ENCODE measurements at places on chromosomes 3 and 15.

- DNase-seq, result no peak
These were observed 18.3 kb upstream of the RFX7 start for GRCh38 chr15:56261854-56262509.

GRCh38 chr3:25257026-25257425, 171.0 kb upstream of the RARB start:
- DNase-seq, result no peak

DNA sequence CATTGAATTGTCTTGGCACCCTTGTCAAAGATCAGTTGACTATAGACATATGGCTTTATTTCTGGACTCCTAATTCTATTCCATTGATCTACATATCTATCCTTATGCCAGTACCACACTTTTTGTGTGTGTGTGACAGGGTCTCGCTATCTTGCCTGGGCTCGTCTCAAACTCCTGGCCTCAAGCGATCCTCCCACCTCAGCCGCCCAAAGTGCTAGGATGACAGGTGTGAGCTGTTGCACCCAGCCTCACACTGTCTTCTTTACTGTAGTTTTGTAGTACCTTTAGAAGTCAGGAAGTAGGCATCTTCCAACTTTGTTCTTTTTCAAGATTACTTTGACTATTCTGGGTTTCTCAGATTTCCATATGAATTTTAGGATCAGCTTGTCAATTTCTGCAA, 24.3 kb downstream of the CDAN1 start:
- DNase-seq, result no peak

- no peak for DNase-seq
These were observed 8.6 kb downstream of the GPX1 start for GRCh38 chr3:49349348-49350114.

DNA sequence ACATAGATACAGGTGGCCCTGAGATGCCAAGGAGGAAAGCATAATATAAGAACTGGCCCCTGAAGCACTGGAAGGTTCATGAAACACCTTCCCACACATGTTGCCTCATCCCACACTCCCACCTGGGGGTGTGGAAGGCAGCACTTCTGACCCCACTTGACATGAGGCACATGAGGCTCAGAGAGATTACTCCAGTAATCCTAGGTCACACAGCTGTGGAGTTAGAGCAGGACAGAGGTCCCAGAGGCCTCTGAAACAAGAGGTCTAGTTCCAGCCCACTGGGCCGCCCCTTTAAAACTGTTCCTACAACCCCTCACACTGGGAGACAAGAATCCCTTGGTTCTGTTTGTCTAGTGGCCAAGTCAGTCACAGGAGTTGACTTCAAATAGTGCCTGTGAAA, 7.2 kb downstream of the SSUH2 start:
- DNase-seq, result no peak

DNA sequence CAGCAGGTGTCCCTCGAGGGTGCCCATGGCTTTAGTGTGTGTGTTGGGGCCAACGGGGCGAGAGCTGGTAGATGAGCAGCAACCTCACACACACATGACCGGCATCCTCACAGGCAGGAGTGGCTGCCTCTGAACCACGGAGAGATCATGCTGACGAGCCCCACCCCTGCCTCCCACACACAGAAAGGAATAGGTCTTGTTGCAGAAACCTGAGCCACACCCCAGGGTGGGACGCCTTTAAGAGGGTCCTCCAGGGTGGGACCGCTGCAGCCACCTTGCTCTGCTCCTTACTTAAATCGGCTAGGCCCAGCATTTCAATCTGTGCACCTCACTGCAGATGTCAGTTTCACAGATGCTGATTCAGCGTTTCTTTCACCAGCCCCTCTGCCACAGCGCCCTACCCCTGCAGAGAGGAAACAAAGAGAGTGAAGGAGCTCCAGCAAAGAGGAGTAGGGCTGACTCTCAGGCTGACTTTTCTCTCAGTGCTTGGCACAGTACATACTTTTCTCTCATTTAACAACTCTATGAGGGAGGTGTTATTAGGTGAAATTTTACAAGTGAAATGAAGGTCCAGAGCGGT, 61.2 kb upstream of the EPHB3 start:
- peak; percentile 71 for DNase-seq

GRCh38 chr15:72724028-72724427, 38.0 kb downstream of the BBS4 start:
- no peak for DNase-seq

- DNase-seq, result no peak
These were observed 96.4 kb downstream of the FNDC3B start for GRCh38 chr3:172135820-172136219.

DNA sequence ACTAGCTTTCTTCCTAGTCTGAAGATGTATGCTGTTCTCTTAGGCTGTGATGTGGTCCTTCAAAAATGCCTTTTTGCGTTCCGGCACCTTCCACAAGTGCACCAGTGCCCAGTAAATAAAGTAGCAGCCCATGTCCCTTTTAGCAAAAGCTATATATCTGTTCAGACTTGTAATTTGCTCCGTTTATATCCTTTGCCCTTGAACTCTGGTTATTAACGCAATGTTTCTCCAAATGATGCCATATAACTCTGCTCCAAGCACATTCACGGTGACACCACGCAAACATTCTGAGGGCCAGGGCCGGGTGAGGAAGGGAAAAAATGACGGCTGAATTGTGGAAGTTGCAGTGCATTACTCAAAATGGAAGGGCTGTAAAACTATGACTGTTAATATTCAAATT, 1001.1 kb upstream of the NR2F2 start:
- DNase-seq, result no peak

DNA sequence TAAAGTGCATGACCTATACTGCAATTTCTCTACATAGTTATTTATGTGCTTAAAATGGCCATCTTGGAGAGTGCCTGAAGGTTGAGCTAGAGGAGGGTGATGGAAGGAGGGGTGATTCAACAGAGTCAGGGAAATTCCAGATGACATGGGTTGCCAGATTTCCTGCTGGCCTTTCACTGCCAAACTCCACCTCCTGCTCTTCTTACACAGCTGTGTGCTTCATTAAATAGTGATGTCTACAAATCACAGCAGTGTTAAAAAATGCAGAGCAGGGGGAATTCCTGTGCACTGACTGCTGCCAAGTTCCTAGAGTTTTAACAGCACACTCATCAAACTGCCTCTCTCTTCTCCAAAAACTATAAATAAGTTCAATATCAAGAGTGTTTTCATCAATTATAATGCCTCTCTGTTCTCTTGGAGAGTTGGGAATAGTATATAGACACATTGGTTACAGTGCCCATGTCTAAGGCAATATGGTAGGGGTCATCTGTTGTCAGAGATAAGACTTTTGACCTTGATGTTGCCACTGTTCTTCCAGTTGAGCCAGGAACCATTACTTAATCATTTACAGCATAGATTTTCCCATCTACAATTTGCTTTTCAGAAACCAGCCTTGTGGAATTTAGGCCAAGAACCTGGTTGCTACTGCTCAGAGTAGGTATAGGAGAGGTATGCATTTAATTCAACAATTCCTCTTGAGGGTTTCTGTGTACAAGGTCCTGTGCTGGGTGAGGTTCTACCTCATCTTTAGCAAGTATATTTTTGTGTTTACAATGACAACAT, 79.6 kb downstream of the TP63 start:
- DNase-seq, result peak; percentile 78

- no peak for DNase-seq
These were observed 80.1 kb upstream of the ARL6 start for GRCh38 chr3:97684490-97684889.

- peak; percentile 23 for DNase-seq
These were observed 73.4 kb downstream of the CCK start for GRCh38 chr3:42192334-42193200.

DNA sequence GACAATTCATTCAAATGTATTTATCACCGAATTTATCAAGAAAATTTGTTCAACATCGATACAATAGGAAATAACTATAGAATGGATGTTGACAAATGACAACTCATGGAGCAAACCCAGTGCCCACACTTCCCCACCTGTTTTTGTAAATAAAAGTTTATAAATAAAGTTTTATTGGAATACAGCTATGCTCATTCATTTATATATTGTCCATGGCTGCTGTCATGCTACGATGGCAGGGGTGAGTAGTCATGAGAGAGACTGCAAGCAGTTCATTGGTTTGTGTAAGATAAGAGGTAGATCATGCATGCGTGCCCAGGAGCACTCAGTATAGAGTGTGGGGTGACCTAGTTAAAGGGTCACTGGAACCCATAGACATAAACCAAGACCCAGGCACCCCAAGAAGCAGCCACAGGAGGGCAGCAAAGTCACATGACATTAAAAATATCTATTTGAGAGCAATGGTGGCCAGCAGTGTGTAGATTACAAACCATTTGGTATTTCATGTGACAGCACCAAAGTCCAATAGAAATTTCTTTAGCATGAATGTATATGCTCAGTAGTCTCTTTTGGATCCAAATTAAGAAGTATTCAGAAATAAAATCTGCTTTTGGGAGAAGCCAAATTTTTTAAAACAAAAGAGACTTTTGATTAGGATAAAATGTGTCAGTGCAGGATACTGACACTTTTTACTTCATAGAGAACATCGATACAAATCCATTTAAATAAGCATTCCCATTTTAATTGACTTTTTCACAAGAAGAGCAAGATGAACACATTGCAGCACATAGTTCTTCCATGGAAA, 794.8 kb downstream of the MCTP2 start:
- peak; percentile 70 for DNase-seq

- no peak for DNase-seq
These were observed 1239.2 kb downstream of the NSUN3 start for GRCh38 chr3:95302044-95302443.

DNA sequence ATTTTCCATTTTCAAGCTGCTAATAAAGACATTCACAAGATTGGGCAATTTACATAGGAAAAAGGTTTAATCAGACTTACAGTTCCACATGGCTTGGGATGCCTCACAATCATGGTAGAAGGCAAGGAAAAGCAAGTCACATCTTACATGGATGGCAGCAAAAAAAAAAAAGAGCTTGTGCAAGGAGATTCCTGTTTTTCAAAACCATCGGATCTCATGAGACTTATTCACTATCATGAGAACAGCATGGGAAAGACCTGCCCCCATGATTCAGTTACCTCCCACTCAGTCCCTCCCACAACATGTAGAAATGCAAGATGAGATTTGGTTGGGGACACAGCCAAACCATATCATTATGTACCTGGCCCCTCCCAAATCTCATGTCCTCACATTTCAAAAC, 202.0 kb downstream of the FNDC3B start:
- no peak for DNase-seq

DNA sequence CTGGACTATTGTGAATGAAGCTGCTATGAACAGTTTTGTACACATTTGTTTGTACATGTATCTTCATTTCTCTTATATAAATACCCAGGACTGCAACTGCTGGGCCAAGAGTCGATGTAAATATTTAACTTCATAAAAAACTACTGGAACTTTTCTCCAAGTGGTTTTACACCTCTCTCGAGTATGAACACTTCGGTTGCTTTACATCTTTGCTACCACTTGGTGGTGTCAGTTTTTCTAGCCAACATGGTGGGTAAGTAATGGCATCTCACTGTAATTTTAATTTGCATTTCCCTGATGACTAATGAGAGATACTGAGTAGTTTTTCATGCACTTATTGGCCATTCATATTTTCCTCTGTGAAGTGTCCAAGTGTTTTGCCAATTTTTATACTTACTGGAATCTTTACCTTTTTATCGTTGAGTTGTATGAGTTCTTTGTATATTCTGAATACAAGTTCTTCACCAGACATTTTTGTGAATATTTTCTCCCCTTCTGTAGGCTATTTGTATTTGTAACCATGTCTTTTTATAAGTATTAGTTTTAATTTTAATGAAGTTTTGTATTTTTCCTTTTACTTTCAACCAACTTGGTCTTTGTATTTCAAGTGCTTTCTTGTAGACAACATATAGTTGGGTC, 44.4 kb downstream of the PCOLCE2 start:
- DNase-seq, result no peak

DNA sequence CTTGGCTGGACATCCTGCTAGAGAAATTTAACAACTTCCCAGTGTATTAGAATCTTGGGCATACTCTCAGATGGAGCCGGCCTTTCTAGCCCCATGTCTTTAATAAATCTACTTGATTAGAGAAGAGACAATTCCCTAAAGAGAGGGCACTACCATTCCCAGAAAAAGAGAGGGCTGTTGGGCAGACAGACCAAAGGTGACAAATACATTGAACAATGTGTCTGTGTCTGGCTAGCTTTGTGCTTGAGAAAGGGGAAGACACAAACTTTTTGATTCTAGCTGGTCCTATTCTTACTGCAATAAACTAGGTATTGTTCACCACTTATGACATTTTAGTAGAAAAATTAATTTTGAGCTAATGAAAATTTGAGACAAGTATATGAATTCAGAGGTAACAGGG, 57.7 kb downstream of the DUT start:
- DNase-seq, result no peak

DNA sequence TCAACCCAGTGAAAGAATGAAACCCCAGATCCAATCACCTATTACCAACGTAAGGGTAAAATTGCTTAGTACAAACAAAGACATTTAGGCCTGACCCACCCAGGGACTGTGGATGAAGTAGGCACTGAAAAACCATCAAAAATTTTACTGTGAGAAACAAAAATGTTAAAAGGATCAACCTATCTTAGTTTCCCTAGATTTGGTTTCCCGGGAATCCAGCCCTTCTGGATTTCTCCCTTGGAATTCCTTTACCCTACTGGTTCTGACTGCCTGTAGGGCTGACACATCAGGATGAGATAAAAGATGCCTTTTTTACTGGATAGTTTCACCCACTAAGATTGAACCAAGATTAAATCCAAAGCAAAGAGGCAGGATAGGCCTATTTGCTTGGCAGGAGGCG, 102.7 kb downstream of the SCAPER start:
- no peak for DNase-seq

DNA sequence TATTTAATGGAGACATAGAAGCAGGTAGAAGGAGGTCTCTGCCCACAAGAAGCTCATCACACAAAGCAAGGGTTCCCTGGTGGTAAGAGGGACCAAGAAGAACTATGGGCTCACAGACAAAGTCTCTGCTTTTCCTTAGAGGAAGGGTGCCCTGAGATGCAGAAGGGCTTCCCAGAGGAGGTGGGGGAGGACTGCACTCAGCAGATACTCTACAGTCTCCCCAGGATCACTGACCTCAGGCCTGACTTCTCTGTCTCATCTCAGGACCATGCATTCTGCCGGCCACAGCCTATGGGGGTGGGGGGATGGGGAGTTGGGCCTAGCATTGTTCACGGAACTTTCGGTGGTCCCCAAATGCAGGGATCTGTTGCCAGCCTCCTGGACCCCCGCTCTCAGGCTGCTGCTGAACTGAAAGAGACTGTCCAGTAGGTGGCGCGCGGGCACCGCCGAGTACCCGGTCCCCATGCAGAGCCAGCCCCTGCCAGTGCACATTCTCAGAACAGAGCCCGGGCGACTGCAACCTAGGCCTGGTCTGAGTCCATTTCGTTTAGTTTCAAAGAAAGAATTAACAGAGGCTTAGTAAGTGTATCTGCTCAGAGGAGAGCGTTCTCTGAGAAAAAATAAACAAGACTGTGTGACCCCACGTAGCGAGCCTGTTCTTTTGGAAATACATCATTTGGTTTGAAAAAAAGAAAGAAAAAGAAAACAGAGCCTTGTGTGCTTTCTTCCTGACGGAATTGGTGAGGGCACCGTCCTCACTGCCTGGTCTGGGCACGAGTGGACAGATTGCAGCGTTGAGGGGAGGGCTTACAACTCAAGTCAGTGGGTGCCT, 74.1 kb downstream of the LRTM1 start:
- DNase-seq, result peak; percentile 88

Measured in eye (tissue), 1 donor.